ENCODE measurements at places on chromosomes 13 and 19. TPM values are rescaled to one million over a fixed set of nuclear protein-coding genes. Genes with fewer than 3 reads are reported as not detected.
A peak's percentile ranks its signal among the peaks of the same experiment; 100 is the strongest.

GRCh38 chr19:800360-801029 is 3.2 kb downstream of the PTBP1 start:
- peak; percentile 82 for DNase-seq

TEX26 gene
- not detected for total RNA-seq

- no peak for DNase-seq
These were observed 4.0 kb downstream of the EMP3 start for GRCh38 chr19:48329167-48329891.

- DNase-seq = no peak
These were observed 223.5 kb downstream of the KLF12 start for GRCh38 chr13:73910733-73911132.

- DNase-seq = no peak
These were observed 284.3 kb upstream of the MAB21L1 start for GRCh38 chr13:35760735-35761281.
